ENCODE measurements at places on chromosomes 1 and 21. TPM values are rescaled to one million over a fixed set of nuclear protein-coding genes. Genes with fewer than 3 reads are reported as not detected.

The C1QC gene
- not detected for total RNA-seq

DNA sequence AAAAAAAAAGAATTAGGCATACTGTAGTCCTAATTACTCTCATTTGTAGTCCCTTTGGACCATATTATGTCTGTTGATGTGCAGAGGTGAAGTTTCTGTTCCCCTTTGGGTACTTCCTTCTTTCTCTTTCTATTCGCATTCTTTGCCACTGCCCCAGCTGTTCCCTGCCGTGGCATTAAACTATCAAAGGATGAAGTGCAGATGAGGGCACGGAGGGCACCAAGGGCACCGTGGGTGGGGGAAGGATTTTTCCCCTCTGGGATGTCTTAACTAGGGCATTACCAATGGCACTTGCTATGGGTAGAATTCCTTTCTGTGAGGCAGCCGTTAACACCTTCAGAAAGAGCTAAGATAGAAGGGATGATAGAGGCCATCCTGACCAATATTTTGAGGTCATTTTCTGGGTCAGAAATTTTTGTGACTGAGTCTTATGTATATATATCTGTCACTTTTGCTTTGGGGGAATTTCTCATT lies 4.9 kb upstream of the MAPKAPK2 start:
- H3K27me3 ChIP-seq = peaks cover 5% of the 10 kb centered on the region
- H3K36me3 ChIP-seq = no peaks in the 10 kb centered on the region
- no peak for DNase-seq
- H3K4me3 ChIP-seq = no peak overlapping the region
- no peak overlapping the region for H3K27ac ChIP-seq

DNA sequence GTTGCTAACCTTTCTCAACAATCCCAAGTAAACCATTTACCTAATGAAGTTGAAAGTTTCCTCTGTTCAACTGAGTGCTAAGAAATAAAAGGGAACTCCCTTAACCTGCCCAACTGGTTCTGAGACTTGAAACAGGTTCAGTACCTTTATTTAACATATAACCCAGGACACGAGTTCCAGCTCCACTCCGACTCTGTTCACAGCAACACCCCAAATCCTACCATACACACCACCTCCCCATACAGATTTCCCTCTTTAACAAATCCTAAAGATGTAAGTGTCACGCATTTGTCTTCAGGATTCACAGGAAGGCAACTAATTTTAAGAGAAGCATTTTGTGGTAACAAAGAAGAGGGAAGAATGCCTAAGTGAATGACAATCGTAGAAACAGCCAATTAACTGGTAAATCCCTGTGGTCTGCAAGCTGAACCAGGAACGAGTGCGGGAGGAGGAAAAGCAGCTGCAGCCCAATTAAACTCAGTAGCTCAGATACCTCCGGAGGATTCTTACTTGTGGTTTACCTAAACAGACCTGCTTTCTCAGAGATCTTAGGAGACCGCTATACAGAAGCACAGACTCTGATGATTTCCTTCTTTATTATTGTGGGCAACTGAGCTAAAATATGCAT lies 134.5 kb upstream of the MAGI3 start:
- H3K4me3 ChIP-seq = no peak overlapping the region
- peaks cover 9% of the 10 kb centered on the region for H3K27me3 ChIP-seq
- no peak overlapping the region for H3K27ac ChIP-seq
- no peaks in the 10 kb centered on the region for H3K36me3 ChIP-seq
- no peaks in the 10 kb centered on the region for H3K4me1 ChIP-seq

DNA sequence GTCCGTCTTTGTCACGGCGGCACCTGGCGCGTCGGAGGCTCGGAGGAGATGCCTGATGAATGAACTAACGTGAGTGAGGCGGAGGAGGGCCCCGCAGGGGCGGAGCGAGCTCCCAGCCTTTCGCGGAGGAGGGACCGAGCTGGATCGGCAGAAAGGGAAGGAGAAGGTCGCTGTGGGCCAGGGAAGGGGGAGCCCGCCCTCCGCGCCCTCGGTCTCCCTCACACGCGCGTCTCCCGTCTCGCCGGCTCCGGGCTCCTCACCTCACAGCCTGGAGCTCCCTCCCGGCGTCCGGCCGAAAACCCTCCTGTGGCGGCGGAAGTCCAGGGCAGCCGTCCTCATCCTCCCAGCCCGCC lies 519 bp downstream of the ZNF496 start:
- peak overlapping the region; percentile 88 for H3K4me3 ChIP-seq
- no peaks in the 10 kb centered on the region for H3K27me3 ChIP-seq
- peaks cover 5% of the 10 kb centered on the region for H3K36me3 ChIP-seq
- peak overlapping the region; percentile 88 for H3K27ac ChIP-seq

The S100A16 gene
- total RNA-seq = not detected

DNA sequence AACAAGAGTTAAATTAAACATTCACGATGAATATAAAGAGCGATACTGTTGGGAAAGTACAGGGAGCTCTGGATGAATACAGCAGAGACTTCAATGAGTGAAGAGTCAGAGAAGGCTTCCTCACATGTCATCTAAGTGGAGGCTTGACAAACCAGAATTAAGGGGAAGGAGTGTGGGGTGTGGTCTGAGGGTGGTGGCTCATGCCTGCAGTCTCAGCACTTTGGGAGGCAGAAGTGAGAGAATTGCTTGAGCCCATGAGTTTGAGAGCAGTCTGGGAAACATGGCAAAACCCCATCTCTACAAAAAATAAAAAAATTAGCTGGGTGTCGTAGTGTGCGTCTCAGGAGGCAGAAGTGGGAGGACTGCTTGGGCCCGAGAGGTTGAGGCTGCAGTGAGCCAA lies 8.7 kb downstream of the SDHB start:
- H3K4me3 ChIP-seq = no peak overlapping the region
- no peak for DNase-seq
- H3K36me3 ChIP-seq = peaks cover 27% of the 10 kb centered on the region

DNA sequence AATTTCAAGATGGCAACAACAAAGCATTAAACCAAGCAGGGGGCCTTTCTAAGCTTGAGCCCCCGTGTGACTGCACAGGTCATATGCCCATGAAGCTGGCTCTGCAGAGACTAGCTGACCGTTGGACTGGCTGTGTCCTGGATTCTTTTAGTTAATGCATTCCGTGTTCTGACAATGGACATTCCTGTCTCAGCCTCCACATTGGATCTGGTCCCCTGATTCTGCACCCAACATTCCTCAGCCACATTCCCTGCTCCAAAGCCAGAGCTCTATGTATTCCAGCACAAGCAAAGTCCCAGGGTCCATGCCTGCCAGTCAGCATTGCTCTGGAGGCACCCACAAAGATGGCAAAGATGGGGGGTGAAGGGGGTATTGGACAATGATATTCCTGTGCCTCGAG lies 5.1 kb upstream of the NAV1 start:
- no peak overlapping the region for H3K27ac ChIP-seq
- no peaks in the 10 kb centered on the region for H3K36me3 ChIP-seq
- H3K4me1 ChIP-seq = peaks cover 9% of the 10 kb centered on the region
- DNase-seq = no peak

DNA sequence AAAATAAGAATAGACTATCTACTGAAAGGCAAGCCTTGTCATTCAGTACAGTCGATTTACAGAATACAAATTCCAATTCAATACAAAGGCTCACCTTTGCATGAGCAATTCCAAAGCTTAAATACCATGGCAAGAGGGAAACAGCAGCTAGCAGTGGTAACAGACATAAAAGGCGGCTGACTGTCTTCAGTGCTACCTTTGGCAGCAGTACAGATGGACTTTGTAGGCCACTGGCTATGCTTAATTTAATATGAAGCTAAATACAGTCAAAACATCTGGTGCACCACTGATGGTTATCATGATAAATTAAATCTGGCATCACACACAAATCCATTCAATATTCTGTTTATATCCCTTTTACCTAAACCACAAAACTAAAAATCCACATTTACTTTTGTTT lies 62.4 kb downstream of the RERE start:
- peaks cover 27% of the 10 kb centered on the region for H3K4me1 ChIP-seq
- no peak overlapping the region for H3K27ac ChIP-seq
- H3K36me3 ChIP-seq = peaks cover 5% of the 10 kb centered on the region
- H3K27me3 ChIP-seq = no peaks in the 10 kb centered on the region
- no peak overlapping the region for H3K4me3 ChIP-seq

DNA sequence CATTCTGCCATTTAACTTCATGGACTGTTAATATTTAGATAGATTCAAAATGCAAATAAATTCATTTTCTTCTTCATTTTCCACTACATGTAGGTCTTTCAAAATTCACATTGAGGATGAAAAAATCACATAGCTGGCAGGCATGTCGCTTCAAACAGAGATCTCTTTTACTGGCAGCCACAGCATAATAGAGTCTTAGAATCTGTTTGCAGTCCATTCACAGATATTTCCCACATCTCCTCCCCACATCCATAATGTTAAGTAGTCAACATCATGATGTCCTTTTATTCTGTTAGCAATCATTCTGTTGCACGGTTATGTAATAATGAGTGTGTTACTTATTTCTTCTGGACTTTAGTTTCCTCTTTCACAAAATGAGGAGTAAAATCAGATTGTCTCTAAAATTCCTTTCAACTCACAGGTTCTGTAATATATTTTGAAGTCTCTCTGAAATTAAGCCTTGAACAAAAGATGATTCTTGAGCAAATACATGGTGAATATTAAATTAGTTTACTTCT lies 257.5 kb upstream of the SNX7 start:
- H3K27ac ChIP-seq = no peak overlapping the region
- H3K4me3 ChIP-seq = no peak overlapping the region
- peaks cover 36% of the 10 kb centered on the region for H3K4me1 ChIP-seq
- H3K36me3 ChIP-seq = no peaks in the 10 kb centered on the region

DNA sequence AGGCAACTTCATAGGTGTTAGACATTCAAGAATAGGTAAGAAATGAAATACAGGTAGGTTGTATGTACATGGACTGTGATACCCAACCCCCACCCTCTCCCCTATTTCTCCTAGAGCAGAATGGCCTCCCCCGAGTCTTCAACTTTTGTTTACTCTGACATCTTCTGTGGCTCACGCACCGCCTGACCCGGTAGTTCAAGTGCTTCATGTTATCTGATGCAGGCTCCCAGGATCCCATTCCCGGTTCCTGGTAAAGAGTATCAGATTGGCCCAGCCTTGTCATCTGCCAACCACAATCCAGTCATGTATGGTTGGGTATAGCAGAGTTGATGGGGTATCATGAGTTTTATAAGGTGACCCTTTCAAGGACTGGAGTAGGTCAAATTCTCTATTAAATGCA lies 9.1 kb downstream of the GNAI3 start:
- peaks cover 11% of the 10 kb centered on the region for H3K36me3 ChIP-seq
- no peak overlapping the region for H3K4me3 ChIP-seq
- no peaks in the 10 kb centered on the region for H3K27me3 ChIP-seq

DNA sequence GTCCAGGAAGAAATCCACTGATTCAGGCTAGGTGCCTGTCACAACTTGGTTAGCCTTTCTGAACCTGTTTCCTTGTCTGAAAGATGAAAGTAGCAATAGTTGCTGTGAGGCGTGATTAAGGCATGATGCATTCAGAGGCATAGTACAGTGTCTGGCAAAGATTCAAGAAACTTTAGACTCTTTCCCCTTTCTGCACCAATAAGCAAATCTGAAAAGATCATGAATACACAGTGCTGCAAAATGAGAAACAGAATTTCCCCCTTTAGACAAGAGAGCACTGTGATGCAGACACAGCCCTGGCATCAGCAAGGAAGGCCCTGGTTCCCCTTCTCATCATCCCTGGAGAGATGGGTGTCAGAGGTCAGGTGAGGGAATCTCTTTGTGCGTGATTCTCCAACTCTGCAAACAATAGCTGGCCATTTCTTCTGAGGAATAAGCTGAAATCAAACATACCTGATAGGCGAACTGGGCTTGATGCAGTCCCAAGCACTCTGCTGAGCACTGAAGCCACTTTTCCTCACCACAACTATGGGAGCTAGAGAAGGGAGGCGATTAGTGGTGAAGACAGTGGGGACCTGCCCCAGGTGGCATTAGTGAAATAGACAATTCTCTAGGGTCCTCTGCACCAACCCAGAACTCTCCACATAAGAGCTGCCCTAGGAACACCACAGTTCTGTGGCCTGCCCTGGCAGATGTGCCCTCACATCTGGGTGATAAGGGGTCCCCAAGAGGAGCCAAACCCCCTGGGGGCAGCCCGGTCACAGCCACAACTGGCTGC lies 41.7 kb downstream of the ITPKB start:
- no peak for DNase-seq
- H3K27ac ChIP-seq = peak overlapping the region; percentile 26
- H3K4me3 ChIP-seq = no peak overlapping the region
- peaks cover 57% of the 10 kb centered on the region for H3K36me3 ChIP-seq
- peaks cover 80% of the 10 kb centered on the region for H3K4me1 ChIP-seq
- H3K27me3 ChIP-seq = no peaks in the 10 kb centered on the region

GRCh38 chr1:147919896-147920295 lies 8.3 kb upstream of the GPR89B start:
- no peak overlapping the region for H3K4me3 ChIP-seq
- H3K36me3 ChIP-seq = no peaks in the 10 kb centered on the region
- DNase-seq = no peak
- no peaks in the 10 kb centered on the region for H3K4me1 ChIP-seq
- H3K27ac ChIP-seq = no peak overlapping the region

DNA sequence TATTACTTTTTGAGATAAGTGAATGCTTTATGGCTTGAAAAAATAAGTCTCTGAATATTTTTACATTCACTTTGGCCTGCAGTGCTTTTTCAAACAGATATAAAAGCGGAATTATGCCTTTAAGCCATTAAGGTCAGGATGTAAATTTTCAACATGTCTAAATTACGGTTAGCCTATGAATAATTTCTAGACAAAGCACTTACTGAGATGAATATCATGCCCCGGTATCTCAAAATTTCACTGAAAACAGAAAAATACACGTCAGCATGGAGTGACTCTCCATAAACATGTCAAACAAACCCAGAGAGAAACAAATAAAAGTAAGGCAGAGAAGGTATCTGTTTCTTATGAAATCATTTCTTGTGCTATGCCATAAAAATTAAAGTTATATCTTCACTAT lies 853.9 kb downstream of the KCNT2 start:
- no peaks in the 10 kb centered on the region for H3K27me3 ChIP-seq
- DNase-seq = no peak
- no peak overlapping the region for H3K4me3 ChIP-seq
- H3K27ac ChIP-seq = no peak overlapping the region
- H3K4me1 ChIP-seq = no peaks in the 10 kb centered on the region
- no peaks in the 10 kb centered on the region for H3K36me3 ChIP-seq

- peaks cover 14% of the 10 kb centered on the region for H3K4me1 ChIP-seq
- no peaks in the 10 kb centered on the region for H3K27me3 ChIP-seq
- DNase-seq = no peak
- H3K36me3 ChIP-seq = peaks cover 43% of the 10 kb centered on the region
Measured at GRCh38 chr1:12426030-12426429, 192.0 kb downstream of the DHRS3 start.

GRCh38 chr1:237187842-237188241 lies 145.9 kb downstream of the RYR2 start:
- H3K4me1 ChIP-seq = no peaks in the 10 kb centered on the region
- H3K36me3 ChIP-seq = no peaks in the 10 kb centered on the region
- DNase-seq = no peak
- no peak overlapping the region for H3K27ac ChIP-seq

DNA sequence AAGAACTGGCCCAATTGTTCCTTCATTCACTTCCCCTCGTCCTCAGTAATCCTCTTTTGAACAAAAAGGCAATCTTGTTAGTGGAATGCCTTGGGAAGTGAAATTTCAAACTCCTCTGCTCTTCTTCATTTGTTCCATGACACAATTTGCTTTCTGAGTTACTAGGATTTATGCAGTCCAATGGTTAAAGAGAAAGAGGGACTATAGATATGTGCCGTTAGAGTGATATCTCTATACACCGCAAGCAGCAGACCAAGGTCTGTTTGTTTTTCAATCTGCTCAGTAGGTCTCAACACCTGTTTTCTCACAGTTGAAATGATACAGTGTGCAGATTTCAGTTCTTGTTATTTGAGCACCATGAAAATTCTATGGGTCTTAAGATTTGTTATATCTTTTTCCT lies 244.0 kb downstream of the DNM3 start:
- H3K4me1 ChIP-seq = peaks cover 1% of the 10 kb centered on the region
- H3K27ac ChIP-seq = no peak overlapping the region
- no peaks in the 10 kb centered on the region for H3K36me3 ChIP-seq

All from activated CD4-positive, alpha-beta T cell treated with anti-CD3 and anti-CD28 coated beads, Interleukin-2, amount 10 ng/mL, durations not matched to agents 7 days and 5 days (primary cell).